Stimulated activated CD8-positive, alpha-beta memory T cell treated with anti-CD3 and anti-CD28 coated beads, Interleukin-7, amount 100 ng/mL, for 48 hours (primary cell): ENCODE measurements at places on chromosomes 5 and 9.

GRCh38 chr5:55600497-55601203 lies 65.9 kb upstream of the PLPP1 start:
- no peak for DNase-seq

DNA sequence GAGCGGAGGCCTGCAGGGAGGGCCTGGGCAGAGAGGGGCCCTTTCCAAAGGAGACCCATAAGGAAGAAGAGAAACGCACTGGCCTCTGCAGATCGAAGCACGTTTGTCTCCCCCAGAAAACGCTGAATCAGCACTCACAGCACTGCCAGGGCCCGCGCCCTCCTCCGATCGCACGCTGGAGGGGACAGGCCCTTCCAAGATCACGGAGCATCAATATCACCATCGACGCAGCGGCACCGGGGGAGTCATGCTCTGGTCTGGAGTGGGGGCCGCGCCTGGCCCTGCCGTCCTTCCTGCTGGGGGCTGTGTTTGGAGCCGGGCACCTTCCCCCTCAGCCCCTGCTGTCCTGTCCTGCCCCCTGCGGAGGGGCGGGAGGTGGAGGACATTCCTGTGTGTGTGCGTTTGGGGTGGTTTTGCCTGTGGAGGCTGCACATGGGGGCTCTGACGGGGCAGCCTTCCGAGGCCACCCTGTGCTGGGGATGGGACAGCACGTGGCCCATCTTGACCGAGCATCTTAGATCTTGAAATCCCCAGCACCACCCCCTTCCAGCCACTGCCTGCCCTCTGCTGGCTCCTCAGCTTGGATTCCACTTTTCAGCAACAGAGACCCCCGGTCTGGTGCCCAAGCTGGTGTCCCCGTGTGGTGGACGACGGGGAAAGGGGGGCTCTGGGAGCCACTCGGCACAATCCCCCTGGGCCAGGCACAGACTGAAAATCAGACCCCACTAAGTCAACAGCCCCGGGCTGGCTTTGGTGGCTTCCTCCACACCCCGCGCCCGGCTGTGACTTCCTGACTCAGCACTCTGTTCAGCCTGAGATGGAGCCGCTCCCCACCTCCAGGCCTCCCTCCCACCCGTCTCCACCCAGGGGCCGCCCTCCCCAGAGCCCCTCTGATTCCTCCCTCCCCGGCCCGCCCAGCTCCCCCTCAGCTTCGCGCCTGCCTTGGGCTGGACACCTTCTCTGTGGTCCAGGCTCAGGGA lies 8.3 kb downstream of the TMEM250 start:
- DNase-seq, result no peak

GRCh38 chr9:126515873-126516505 lies 97.7 kb upstream of the LMX1B start:
- DNase-seq, result no peak

- no peak for DNase-seq
Measured at GRCh38 chr5:115132465-115132864, 37.2 kb downstream of the TRIM36 start.
